Epithelial cell of proximal tubule (primary cell): ENCODE measurements at places on chromosomes 5 and 9.

GRCh38 chr5:170046241-170046640 lies 59.5 kb upstream of the FOXI1 start:
- DNase-seq: no peak

GRCh38 chr9:104987743-104988142 lies 59.8 kb upstream of the ABCA1 start:
- DNase-seq: no peak

GRCh38 chr5:67331296-67331925 lies 134.8 kb upstream of the CD180 start:
- DNase-seq: no peak

DNA sequence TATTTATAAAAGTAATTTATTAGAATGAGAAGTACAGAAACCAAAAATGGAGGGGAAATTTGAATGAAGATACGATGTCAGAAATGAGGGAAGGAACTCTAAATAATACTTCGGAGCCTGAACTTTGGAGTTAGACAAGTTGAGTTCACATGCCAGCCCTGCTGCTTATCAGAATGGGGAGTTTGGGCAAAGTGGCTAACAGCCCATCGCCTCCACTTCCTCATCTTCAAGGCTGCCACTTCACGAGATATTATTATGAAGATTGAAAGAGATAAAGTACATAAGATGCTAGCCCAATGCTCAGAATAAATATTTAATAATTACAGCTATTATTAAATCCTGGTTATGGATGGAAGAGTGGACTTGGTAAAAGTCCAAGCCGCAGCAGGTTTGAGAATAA lies 56.2 kb upstream of the ABCA1 start:
- DNase-seq: no peak

DNA sequence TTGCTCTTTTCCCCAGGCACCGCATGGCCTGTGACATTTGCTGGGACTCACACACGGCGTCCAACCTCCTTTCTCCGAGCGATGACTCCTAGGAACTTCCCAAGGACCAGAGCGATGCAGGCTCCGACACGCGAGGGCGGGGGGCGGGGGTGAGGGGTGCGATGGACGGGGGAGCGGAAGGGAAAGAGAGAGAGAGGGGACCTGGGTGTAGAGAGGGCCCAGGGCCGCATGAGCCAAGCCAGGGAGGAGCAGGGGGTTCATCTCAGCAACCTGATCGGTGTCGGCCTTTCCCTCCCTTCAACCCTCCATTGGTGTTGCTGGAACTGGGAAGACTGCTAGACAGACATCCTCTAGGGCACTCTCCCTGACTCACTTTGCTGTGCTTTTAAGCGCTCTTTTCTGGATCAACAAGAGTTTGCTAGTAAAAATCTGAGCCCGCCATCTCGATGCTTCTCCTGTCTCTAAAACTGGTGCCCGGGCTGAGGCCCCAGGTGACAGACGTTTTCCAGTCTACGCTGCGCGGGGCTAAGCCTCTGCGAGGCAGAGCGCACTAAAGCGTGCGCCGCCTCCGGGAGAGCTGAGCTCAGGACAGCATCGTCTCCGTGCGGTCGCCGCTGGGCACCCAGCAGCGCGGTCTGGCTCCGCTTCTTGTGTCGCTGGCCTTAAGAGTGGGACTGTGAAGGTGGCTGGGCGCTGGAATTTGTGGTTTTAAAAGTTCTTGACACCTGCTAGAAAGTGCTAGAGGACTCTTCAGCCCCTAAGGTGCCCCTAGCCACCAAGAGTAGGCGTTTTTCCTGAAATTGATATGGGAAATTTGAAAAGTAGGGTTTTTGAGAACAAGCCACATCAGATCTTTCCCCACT lies 1.0 kb upstream of the TSLP start:
- DNase-seq: no peak

- peak; percentile 46 for DNase-seq
Observed at GRCh38 chr5:43121233-43121912, 659 bp downstream of the ZNF131 start.

GRCh38 chr5:163350083-163350482 lies 87.3 kb upstream of the CCNG1 start:
- DNase-seq: no peak

DNA sequence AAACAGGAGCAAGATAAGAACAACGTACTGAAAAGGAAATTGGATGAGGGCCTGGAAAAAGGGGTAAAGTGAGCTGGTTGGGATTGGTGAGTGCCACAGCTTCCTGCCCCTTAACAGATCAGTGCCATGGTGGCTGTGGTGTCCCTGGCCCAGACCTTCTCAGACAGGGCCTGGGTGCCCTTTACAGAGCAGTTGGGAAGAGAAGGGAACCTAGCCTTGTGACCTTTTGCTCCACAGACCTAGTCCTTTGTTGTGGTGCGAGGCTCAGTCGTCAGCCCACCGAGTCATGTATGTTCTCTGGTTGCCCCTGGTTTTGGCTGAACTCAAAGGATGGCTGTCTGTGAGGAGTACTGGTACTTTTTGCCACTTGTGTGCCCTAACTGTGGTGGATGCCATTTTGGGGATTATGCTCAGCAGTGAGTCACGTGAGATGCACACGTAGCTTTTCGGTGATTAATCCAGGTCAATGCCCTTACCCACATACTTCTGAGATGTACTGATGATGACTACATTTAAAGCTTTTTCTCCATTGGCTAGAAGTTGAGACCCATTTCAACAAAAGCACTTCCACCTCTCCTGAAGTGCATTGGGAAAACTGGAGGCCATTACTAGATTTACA lies 48.4 kb downstream of the EXOSC2 start:
- DNase-seq: peak; percentile 54

- no peak for DNase-seq
Observed at GRCh38 chr5:14109041-14109747, 33.9 kb upstream of the TRIO start.

- no peak for DNase-seq
Observed at GRCh38 chr9:121786998-121787422, 135.6 kb downstream of the DAB2IP start.

DNA sequence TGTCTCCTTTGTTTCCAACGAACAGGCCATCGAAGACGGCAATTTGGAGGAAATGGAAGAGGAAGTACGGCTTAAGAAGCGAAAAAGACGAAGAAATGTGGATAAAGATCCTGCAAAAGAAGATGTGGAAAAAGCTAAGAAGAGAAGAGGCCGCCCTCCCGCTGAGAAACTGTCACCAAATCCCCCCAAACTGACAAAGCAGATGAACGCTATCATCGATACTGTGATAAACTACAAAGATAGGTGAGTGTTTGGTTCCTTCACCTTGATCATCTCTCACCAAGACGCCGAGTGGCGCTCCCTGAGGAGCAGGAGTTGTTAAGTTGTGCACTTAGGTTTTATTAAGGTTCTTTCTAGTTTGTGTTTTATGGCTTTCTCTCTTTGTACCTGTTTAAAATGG lies 146.5 kb downstream of the SMARCA2 start:
- DNase-seq: no peak

GRCh38 chr5:161001604-161002003 lies 149.6 kb upstream of the ATP10B start:
- DNase-seq: no peak

DNA sequence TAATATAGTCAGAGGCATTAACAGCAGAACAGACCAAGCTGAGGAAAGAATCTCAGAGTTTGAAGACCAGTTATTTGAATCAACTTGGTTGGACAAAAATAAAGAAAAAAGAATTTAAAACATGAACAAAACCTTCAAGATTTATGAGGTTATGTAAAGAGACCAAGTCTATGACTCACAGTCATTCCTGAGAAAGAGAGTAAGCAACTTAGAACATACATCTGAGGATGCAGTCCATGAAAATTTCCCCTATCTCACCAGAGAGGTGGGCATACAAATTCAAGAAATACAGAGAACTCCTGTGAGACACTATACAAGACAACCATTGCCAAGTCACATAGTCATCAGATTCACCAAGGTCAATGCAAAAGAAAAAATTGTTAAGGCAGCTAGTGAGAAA lies 17.4 kb upstream of the C9orf72 start:
- no peak for DNase-seq

DNA sequence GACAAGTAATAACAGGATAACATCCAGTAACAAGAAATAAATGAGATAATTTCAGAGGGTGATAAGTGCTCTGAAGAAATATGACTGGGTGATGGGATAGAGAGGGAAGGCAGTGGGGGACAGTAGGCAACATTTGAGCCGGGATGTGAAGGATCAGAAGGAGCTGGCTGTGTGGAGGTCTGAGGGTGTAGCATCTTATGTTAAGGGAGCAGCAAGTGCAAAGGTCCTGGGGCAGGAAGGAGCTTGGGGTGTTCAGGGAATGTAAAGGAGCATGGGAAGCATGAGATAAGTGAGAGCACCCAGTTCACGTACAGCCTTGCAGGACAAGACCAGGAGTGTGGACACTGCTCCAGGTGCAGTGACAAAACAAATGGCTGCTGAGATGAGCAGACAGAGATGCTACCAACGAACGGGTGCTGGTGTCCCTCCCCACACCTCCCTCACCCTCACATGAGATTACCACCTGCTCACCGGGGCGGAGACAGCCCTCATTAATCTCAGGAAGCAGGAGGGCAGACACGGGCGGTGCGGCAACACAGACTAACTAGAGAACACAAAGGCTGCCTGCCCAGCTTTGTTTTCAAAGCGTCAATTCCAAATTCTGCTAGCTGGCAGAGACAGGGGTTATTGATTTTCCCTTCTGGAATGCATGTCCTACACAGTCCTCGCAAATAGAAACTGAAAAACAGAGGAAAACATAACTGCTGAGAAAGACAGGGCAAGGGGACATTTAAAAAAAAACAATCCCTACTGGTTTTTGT lies 298.1 kb upstream of the PANK3 start:
- DNase-seq: no peak
